ENCODE measurements at places on chromosomes 6 and 20.

DNA sequence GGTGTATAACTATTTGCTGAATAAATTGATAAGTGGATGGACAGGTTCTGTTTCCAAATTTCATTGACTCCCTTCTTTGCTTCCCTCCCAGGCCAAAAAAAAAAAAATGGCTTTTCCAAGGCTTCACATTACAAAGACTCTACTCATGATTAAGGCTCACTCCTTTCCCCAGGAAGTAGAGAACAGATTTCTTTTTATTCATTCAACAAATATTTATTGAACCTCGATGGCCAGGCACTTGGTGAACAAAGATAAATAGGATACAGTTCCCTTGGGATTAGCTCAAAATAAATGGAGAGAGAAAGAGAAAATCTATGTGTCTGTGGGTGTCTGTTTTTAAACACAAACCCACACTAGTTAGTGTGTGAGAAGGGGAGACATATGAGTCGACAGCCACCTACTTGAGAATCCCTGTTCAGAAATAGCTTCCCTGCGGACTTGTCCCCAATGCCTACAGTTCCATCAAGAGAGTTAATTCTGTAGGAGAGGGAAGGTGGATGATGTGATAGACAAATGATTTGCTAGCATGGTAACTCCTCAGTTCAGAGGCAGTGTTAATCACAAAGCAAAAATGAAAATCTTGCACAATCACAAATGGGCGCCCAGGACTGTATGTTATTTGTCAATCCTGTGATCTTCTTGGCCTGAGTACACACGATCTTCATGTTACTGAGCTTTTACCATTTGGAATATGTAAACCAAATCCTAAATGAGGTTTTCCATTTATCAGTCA, 20.3 kb downstream of the TRAF3IP2 start:
- DNase-seq = no peak

DNA sequence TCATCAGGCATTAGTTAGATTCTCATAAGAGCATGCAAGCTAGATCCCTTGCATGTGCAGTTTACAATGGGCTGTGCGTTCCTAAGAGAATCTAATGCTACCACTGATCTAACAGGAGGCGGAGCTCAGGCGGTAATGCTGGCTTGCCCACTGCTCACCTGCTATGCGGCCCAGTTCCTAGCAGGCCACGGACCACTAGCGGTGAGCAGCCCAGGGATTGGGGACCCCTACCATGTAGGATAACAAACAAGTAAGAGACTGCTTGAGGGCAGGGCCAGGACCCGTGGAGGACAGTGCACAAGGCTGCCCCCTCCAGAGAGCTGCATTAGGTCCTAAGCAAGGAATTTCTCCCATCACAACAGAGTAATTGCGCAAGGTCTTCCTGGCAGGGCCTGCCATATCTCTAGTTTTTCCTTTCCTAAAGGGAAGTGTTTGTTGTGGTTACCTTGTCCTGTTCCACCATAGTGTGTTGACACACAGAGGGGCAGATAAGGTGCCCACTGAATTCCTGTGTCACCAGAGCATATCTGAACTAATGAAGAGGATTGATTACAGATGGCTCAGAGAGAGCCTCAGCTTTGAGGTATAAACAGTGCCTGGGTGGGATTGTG, 58.0 kb downstream of the PACRG start:
- DNase-seq = no peak

DNA sequence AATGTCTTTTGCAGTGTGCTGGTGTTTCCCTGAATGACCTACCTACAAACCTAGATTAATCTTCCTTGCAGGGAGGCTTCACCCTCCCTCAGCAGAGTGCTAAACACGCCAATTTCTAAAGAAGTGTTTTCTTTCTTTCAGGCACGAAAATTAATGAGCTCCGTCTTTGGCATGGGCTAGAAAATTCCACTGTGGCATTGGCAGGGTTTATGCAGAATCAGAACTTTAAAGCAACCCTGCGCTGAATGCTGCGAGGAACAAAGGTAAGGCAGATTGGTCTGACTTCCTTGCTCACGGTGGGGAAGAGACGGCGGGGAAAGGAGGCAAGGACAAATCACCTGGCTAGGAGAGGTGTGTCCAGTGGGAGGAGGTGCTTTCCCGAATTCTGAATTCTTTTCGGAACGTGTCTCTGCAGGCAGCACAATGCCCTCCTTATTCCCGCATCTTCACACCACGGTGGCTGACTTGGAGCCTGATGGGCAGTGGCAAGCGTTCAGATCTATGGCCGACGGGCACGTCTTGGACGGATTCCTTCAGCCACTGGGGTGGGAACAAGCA, 6.2 kb upstream of the BANF2 start:
- DNase-seq = no peak

DNA sequence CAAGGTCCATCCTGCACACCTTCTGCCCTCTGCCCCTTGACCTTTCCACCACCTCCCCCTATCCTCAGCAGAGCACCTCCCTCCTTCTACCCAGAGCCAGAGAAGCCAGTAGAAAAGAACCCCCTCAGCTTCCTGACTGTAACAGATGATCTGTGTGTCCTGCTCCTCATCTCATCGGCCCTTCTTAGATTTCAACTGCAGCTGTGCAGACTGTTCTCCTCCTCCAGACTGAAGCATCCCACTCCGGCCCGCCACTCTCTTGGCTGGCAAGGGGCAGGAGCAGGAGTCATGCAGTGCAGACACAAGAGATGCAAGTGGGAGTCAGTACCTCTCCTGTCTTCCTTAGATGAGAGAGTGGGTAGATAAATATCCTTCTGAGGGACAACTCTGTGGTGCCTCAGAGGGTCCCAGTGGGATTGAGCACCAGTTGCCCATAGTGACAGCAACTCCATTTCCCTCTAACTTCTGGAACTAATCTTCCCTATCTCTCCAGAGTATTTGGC, 163.5 kb upstream of the MLN start:
- no peak for DNase-seq

GRCh38 chr6:56101141-56101553, 146.2 kb downstream of the COL21A1 start:
- DNase-seq = no peak

GRCh38 chr6:65259059-65259458, 448.0 kb downstream of the EYS start:
- DNase-seq = no peak

GRCh38 chr6:147935656-147936055, 407.0 kb upstream of the SASH1 start:
- no peak for DNase-seq

GRCh38 chr20:46400828-46401477, 5.5 kb downstream of the ELMO2 start:
- no peak for DNase-seq

GRCh38 chr20:945841-946240, 29.7 kb upstream of the ANGPT4 start:
- DNase-seq = no peak

DNA sequence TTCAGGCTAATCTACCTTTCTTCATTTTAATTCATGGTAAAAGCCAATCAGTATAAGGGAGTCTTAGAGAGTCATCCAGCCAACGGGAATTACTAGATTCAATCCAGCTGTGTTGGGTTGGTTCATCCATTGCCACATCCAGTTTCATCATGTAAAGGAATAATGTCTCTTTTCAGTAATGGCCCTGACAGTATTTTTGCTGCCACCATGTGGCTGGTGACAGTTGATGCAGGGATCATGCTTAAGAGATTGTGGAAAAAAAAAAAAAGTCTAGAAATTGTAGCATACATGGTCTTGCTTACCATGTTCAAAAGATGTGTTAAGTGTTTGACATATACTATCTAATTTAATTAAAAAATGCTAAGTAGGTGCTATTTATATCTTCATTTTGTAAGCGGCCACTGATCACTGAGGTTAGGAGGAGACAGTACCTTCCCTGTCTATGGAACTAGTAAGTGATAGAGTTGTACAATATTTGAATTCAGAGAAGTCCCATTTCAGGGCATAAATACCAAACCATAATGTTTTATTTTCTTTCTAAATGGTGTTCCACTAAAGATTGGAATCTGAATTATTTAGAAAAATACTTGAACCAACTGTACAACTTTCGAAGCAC, 135.9 kb downstream of the KHDRBS2 start:
- peak; percentile 15 for DNase-seq

DNA sequence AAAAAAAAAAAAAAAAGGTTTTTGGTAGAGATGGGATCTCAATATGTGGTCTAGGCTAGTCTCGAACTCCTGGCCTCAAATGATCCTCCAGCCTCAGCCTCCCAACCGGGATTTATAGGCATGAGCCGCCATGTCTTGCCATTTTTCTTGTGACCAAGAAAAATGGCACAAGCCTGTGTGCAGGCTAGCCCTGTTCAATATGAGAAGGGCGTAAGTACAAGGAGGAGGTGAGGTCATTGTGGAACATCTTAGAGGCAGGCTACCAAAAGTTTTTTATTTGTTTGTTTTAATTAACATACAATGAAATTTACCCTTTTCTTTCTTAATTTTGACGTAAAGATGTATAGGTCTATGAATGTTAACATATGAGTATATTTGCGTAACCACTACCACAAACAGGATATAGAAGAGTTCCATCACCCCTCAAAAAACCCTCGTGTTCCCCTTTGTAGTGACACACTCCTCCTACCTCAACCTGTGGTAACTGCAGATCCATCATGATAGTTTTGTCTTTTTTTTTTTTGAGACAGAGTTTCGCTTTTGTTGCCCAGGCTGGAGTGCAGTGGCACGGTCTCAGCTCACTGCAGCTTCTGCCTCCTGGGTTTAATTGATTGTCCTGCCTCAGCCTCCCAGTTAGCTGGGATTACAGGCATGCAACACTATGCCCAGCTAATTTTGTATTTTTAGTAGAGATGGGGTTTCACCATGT, 28.3 kb upstream of the KIF3B start:
- DNase-seq = no peak

GRCh38 chr20:36861875-36862801, 13.8 kb upstream of the TLDC2 start:
- no peak for DNase-seq

- DNase-seq = no peak
These were observed 597.1 kb downstream of the KIF16B start for GRCh38 chr20:15976047-15976736.

GRCh38 chr20:271069-271468, 13.5 kb downstream of the DEFB132 start:
- no peak for DNase-seq

GRCh38 chr20:64091770-64092169, 7.6 kb upstream of the LKAAEAR1 start:
- DNase-seq = no peak

- DNase-seq = no peak
These were observed 661.3 kb downstream of the BCKDHB start for GRCh38 chr6:80767808-80768207.

GRCh38 chr6:72631480-72631879, 9.6 kb downstream of the KCNQ5 start:
- no peak for DNase-seq

- DNase-seq = no peak
These were observed 273.5 kb downstream of the COL12A1 start for GRCh38 chr6:74932232-74932888.

DNA sequence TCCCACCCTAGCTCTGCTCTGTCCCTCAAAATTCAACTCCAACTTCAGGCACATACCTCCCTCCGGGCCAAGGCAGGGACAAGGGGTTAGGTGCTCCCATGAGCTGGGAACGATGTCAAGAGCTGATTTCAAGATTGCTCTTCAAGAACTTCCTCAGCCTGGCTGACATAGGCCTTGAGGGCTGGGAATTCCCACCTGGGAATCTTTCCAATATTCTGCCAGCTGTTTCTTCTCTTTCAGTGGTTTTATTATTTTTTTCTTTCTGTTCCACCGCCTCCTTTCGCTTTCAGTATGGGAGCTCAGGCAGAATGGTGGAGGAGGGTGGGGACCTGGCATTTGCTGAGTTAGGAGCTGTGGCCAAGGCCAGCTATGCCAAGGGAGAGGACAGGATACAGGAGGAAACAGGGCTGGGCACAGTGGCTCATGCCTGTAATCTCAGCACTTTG, 33.7 kb downstream of the SRSF3 start:
- no peak for DNase-seq

GRCh38 chr6:113047148-113047547, 700.0 kb downstream of the RFPL4B start:
- DNase-seq = no peak

DNA sequence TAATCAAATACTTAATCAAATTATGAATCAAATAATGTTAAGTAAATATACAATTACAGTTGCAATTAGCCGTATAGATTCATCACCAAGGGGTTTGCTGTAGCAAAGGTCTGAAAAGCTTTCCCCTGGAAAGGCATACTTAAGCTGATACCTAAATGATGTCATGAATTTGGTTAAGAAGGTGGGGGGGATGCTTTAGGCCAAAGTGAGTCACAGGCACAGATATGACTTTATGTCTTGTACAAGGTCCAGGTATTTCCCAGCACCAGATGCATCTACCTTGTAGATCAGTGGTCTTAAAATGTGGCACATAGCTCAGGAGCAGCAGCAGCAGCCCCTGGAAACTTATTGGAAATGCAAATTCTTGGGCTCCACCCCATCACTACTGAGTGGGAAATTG, 557.3 kb upstream of the CDH4 start:
- no peak for DNase-seq

DNA sequence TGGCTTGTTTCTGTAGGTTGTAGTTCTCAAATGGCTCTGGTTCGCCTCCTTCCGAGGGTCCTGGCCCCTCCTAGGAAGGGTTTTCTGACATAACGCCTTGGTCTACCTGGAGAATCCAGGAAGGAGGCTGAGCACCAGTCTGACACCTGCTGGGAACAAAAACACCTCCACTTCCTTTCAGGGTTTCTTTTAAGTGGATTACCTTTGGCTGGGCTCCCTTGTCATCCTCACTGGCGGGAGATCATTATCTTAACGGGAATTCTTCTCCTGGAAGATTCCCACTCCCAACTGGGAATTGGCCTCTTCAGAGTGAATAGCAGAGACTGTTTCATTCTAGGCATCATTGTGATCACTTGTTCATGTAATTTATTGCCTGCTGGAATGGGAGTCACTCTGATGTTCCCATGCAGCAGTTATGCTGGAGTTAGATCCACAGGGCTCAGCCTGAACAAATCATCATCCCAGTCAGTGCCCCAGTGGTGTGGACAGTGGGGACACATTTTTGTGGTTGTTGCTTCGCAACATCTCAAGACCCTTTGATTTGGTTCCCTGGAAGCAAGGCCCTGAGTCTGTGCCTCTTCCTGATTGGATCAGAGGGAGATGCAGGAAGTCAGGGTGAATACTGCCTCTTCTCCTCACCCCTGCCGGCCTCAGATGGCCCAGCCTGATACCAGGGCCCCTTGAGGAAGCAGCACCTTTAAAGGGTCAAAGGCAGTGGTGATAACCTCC, 49.1 kb downstream of the LYRM2 start:
- DNase-seq = no peak

GRCh38 chr6:55794136-55794812, 81.1 kb downstream of the BMP5 start:
- no peak for DNase-seq

DNA sequence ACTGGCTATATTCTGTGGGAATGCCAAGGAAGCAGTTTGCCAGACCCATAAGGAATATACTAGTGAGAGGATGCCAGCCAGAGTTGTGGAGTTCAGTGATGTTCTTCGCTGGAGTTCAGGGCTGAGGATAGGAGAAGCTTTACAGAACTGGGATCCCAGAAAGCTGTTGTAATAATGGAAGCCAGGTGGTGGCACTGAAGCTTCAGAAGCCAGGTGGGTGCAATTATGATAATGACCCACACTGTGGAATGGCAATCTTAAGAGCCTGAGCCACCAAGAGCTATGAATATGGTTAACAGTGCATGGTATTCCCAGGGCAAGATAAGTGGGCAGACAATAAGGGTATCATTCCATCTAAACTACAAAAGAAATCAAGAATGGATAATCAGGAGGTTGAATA, 25.1 kb upstream of the ENPP1 start:
- DNase-seq = no peak

GRCh38 chr20:32521780-32522525, 63.2 kb downstream of the NOL4L start:
- DNase-seq = peak; percentile 77

GRCh38 chr20:47659904-47660601, 125.2 kb downstream of the SULF2 start:
- DNase-seq = no peak

GRCh38 chr6:11241793-11242201, 9.3 kb upstream of the NEDD9 start:
- no peak for DNase-seq

Measured in GM13977 (cell line).